ENCODE measurements at places on chromosomes 4 and X. TPM values are rescaled to one million over a fixed set of nuclear protein-coding genes. Genes with fewer than 3 reads are reported as not detected.
A peak's percentile ranks its signal among the peaks of the same experiment; 100 is the strongest.

GRCh38 chr4:76488888-76489685 is 54.1 kb downstream of the SHROOM3 start:
- DNase-seq, result peak; percentile 9

Gene SLC10A6
- not detected for total RNA-seq

- DNase-seq, result no peak
Measured at GRCh38 chr4:168724243-168724642, 227.4 kb downstream of the PALLD start.

Gene AADAT
- 4.3 TPM for total RNA-seq

Gene EMCN
- 0.22 TPM for total RNA-seq

DNA sequence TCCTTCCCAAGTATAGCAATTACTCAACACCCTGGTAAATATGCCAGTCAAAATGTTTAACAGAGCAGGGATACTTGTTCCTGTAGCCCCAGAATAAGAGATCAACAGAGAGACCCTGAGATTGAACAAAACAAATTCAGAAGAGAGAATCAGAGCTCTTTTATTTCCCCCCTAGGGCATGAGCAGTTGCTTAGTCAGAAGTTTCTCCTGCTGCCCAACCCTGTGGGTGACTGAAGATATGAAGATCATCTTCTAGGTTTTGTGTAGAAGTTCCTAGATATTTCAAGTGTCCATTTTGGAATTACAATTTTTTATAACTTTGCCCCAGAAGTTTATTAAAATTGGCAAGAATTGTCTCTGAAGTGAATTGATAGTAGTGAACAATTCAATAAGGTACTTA is 59.1 kb upstream of the RXFP1 start:
- peak; percentile 62 for DNase-seq

Gene TMEM255A
- not detected for total RNA-seq

- DNase-seq, result peak; percentile 0
Measured at GRCh38 chrX:41875142-41875541, 48.2 kb downstream of the CASK start.

Gene GAGE2A
- total RNA-seq, result not detected

- no peak for DNase-seq
Measured at GRCh38 chr4:6794189-6794588, 11.7 kb downstream of the KIAA0232 start.

- DNase-seq, result peak; percentile 82
Measured at GRCh38 chrX:31227250-31227649, 155.4 kb upstream of the FTHL17 start.

Gene CLTRN
- total RNA-seq, result 0.13 TPM

- no peak for DNase-seq
Measured at GRCh38 chrX:105109936-105110335, 110.6 kb downstream of the TEX13A start.

Gene XPNPEP2
- 1.9 TPM for total RNA-seq

DNA sequence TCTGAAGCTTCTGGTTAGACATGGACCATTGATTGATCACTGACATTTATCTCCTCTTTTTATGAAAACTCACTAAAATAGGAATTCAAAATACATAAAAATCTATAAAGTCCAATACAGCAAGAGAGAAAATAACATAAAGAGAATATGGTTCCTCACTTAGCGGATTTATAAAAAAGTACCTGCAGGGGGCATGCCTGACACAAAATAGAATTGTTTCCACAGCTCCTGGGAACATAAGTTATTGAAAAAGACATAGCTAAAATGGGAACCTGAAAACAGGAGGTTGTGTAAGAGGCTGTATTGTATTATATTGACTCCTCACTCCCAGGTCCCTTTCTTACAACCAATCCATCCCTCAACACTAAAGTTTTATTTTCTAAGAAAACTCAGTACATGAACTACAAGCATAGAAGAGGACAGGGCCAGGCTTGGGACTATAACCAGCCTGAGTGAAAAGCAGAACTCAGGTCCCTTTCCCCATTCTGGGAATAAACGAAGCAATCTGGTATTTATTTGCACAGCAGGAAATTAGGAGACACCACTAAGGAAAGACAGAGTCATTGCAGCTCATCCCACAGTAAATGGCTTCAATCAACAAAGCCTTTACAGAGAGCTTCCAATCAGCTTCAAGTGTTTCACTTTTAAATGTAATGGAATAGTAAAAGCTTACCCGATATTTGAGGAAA is 121.1 kb upstream of the NDST4 start:
- peak; percentile 22 for DNase-seq

- peak; percentile 27 for DNase-seq
Measured at GRCh38 chrX:70301716-70302115, 11.8 kb downstream of the KIF4A start.

GRCh38 chr4:182874304-182874751 is 42.9 kb downstream of the DCTD start:
- no peak for DNase-seq

Gene RPL39
- 3,406 TPM for total RNA-seq

- DNase-seq, result peak; percentile 8
Measured at GRCh38 chrX:43939187-43939926, 33.8 kb downstream of the NDP start.

Gene TRAM1L1
- total RNA-seq, result 2.3 TPM

GRCh38 chr4:2745516-2745915 is 10.6 kb downstream of the TNIP2 start:
- DNase-seq, result no peak

Gene FRAS1
- total RNA-seq, result 20.0 TPM

Gene IL2
- not detected for total RNA-seq

GRCh38 chr4:185396724-185397385 is at the start of gene ANKRD37:
TSS of gene ANKRD37 (plus strand) at chr4:185396841. CDS start at chr4:185396924, 83 bp downstream.
- DNase-seq, result peak; percentile 71

DNA sequence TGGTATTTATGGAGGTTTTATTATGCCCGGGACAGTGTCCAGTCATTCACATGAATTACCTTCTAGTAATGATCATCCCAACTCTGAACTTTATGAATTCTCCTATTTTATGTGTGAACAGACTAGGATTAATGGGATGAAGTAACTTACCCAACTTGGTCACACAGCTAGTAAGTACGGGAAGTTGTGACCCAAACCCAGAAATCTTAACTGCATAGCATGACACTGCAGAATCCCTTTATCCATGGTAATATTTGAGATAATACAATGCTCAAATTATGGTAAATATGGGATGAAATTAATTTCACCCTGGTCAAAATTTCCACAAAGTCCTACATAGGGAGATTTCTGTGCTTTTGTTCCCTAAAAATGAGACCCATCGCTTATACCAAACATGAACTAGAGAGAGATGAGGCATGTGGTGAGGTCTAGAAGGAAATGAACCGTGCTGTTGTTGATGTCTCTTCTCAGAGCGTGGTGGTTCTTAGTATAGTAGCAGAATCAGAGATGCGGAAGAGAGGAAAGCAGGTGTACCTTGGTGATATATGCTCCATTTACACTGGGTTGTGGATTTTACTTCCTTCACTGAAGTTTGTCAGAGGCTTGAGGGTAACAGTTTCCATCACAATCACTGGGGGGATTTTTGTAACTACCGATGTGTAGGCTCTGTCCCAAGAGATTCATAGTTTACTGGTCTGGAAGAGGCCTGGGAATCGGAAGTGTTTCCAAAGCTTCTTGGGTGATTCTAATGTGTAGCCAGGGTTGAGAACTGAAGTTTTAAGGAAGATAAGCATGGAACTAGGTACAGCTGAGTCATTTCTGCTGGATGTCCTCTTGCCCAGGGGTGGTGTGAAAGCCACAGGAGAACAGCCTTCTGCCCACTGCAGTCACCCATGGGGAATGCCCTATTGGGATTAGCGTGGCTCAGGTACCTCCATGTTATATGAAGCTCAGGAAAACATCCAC is 30.2 kb upstream of the FAM9C start:
- no peak for DNase-seq

DNA sequence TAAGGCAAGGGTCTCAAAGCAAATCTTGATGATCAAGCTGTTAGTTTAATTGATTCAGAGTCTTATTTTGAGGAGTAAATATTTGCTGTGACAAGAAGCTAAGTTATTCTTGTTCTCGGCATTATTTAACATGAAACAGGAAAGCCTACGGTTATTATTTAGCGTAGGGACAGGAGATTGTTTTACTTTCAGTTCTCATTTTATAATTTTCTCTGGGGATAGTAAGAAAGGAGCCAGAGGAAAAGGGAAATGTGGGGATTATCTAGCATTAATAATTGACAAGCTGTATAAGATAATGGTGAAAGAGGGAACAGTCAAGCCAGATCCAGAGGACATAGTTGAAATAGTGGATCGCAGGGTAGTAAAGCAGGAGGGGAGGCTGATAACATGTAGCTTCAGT is 39.7 kb upstream of the PARM1 start:
- DNase-seq, result no peak

GRCh38 chr4:5821665-5822358 is 71.1 kb downstream of the CRMP1 start:
- peak; percentile 38 for DNase-seq

Gene NAP1L2
- not detected for total RNA-seq

GRCh38 chrX:78517124-78517523 is 142.0 kb downstream of the RTL3 start:
- no peak for DNase-seq

Gene FRMD7
- 0.11 TPM for total RNA-seq

DNA sequence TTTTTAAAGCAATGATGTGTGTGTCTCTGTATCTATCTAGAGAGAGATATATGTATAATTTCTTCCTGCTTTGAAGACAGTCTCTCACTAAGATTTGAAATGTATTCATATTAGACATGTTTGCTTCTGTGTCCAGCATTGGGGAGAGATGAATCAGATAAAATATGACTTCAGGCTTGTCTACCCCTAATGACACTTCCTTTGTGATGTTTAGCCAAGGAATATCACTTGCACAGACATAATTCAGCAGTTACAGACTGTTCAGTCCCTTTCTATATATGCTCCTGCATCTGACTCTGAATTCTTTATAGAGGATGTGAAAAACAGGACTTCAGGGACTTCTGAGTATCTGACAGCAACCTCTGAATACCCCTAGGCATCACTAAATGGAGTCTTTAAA is 158.4 kb downstream of the DCLK2 start:
- DNase-seq, result peak; percentile 55

Gene UGT2B17
- not detected for total RNA-seq
